ENCODE measurements at places on chromosomes 1 and 21.

DNA sequence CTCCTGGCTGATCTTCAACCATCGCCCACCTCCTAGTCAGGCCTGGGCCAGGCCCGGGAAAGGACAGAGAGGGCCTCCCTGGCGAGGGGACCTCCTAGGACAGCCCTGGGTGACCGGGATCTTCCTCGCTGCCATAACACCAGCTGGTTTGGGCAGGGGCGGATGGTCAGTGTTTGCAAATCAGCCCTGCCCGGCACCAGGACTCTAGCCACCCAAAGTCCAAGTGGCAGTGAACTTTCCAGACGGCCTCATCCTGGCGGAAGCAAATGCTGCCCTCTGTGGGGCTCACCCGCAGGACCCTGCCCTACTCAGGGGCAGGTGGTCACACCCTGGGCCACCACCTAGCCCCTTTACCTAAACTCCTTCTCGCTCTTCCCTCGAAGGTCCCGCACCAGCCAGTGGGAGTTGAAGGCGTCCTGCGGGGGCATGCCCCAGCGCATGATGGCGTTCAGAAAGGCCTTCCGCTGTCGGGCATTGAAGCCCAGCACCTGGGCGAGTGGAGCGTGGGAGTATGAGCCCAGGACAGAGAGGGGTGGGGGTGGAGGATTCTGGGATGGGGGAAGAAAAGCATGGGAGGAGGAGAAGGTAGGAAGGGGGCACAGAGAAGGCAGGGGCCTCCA is 55.3 kb downstream of the CHD5 start:
- no peak for DNase-seq

- no peak for DNase-seq
Measured at GRCh38 chr1:15507278-15507677, 16.7 kb downstream of the CASP9 start.

- no peak for DNase-seq
Measured at GRCh38 chr1:43340559-43340958, 2.9 kb downstream of the MPL start.

DNA sequence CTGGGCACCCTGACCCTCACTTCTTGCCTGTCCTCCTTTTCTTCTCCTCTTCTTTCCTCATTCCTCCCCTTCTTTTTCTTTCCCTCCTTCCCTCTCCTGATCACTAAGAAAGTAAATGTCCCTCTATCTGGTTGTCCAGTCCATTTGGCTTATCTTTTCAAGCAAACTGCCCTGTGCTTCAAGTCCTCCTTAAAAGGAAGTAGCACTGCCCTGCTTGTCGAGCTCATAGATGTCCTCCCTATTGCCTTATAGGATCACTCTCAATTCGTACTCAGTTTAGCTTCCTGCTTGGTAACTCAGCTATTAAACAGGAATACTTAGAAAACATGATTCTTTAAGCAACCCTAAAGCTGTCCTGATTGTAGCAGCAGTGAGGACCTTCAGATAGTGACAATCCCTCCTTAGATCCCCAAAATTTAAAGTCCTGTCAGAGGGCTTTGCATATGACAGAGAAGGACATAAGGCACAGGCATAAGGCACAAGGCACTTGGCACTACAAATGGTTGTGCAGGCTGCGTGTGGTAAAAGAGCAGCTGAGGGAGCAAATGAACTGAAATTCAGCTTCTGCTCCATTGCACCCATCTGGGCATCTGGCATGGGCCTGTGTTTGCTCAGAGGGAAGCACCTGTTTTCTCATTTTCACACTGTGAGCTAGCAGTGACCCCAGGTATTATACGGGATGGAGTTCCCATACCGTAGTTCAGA is 26.1 kb upstream of the SLAMF6 start:
- no peak for DNase-seq

DNA sequence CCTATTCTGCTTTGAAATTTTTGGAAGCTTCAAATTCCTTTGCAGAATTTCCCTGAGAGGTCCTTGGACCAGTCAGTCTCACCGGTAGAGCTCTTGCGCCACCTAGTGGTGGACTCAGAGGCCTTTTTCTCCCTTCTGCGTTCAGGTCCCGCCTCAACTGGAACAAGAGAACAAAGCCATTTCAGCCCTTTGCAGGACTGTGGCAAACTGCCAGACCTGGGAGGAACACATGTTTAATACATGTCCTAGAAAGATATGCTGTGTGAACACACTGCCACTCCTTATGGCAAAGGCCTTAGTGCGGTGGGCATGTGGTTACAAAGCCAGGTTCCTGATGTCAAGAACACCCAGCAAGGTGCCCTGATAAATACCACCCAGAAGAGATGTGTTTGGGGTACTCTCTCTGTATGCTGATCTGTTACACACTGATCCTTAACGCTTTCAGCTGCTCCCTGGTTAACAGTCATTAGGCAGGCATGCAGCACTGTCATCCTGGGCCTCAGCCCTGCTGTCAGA is 82.2 kb upstream of the SSX2IP start:
- DNase-seq: peak; percentile 60

DNA sequence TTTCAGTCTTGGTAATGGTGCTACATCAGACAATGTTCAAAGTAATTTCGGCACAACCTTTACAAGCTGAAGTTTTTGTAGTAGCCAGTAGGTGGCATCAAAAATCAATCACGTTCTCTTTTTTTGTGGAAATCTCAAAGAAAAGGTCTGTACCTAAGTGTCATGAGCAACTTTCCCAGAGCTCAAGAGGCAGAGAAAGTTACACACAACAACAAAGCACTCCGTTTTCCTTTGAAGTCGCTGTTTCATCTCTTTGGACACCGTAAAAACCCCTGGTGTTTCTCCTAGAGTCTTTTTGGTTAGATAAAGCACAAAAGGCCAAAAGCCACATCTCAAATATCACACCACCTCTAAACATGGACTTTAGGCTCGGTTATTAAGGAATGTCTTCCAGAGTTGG is 131.6 kb downstream of the LHX8 start:
- DNase-seq: no peak

- no peak for DNase-seq
Measured at GRCh38 chr1:98287626-98288025, 366.8 kb upstream of the DPYD start.

GRCh38 chr1:26305667-26306289 is 658 bp downstream of the UBXN11 start:
- DNase-seq: no peak

DNA sequence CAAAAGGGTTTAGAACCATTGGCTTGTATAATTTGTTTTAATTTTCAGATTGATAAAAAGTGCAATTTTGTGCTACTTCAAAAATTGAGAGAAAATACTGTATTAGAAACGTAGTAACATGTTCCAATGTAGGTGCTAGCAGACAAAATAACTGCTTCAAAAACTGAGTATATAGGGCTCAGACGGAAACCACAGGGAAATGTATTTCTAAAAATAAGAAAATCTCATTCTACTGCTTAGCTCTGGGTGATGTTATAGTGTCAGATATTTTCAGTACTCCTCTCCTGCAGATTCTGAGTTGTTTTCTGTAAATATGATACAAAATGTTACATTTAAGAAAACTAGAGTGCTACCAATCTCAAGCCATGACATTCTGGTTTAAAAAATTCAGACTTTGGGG is 55.4 kb downstream of the KCNK2 start:
- DNase-seq: no peak

DNA sequence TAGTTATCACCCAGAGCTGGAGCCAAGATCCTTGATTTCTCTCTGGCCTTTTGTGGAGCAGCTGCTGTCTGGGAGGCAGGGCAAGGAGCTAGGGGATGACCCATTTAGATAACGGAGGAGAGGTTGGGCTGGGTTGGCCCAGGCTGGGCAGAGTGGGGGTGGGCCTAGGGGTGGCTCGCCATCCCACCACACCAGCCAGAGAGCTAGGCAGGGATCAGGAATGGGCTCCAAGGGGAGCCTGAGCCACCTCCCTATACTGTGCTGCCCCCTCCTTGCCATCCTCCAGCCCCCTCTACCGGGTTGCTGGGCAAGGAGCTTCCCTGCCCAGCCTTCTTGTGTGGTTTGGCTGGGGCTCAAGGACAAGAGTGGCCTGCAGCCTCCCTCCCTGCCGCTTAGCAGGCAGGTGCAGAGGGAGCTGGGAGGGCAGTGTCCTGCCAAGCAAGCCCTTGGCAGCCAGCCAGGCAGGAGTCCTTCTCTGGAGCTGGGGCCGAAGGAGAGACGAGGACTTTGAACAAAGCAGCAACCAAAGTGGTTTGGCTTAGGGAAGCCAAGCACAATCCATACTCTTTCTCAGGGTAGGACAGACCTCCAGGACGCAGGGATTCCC is 4.1 kb downstream of the NUAK2 start:
- DNase-seq: no peak

Measured in epithelial cell of prostate (primary cell).